Dermis microvascular lymphatic vessel endothelial cell (primary cell): ENCODE measurements at places on chromosomes 7 and 10. TPM values are rescaled to one million over a fixed set of nuclear protein-coding genes. Genes with fewer than 3 reads are reported as not detected.

The WDR86 gene
- total RNA-seq = not detected in 2 replicates

The NPTX2 gene
- total RNA-seq = 2.1 and 6.7 TPM in 2 replicates

The ZNF239 gene
- total RNA-seq = 0.13 and 0.25 TPM in 2 replicates

The TAS2R39 gene
- not detected in 2 replicates for total RNA-seq

The SFXN4 gene
- total RNA-seq = 9.4 and 11.8 TPM in 2 replicates

The GLI3 gene
- 0.25 and 0.26 TPM in 2 replicates for total RNA-seq

The TEX36 gene
- total RNA-seq = not detected in 2 replicates

The HOXA9 gene
- total RNA-seq = 3.2 and 4.7 TPM in 2 replicates

The EIF3B gene
- 153 and 172 TPM in 2 replicates for total RNA-seq

The ZNF92 gene
- 5.3 and 6.6 TPM in 2 replicates for total RNA-seq

The IQCE gene
- total RNA-seq = 5.9 and 8.2 TPM in 2 replicates

The FZD1 gene
- 2.8 TPM in 2 replicates for total RNA-seq

The GNG11 gene
- 326 and 460 TPM in 2 replicates for total RNA-seq

The EPHA1 gene
- under 0.01 TPM in 1 of 2 replicates, not detected in the other for total RNA-seq

The CHAT gene
- total RNA-seq = not detected in 2 replicates

The RELN gene
- total RNA-seq = 413 and 1,261 TPM in 2 replicates

The CHST3 gene
- total RNA-seq = 4.6 and 6.2 TPM in 2 replicates

The NPFFR1 gene
- total RNA-seq = not detected in 2 replicates

The TAC1 gene
- total RNA-seq = not detected in 2 replicates

The PGAM2 gene
- not detected in 2 replicates for total RNA-seq

The NME8 gene
- not detected in 2 replicates for total RNA-seq

The TCAF2 gene
- total RNA-seq = 3.9 and 7.3 TPM in 2 replicates

The SMKR1 gene
- 0.13 and 0.51 TPM in 2 replicates for total RNA-seq

The TACR2 gene
- under 0.01 and 0.63 TPM in 2 replicates for total RNA-seq

The OPALIN gene
- not detected in 2 replicates for total RNA-seq

The SNCG gene
- total RNA-seq = 108 and 137 TPM in 2 replicates

The CALD1 gene
- total RNA-seq = 229 and 313 TPM in 2 replicates

The TMEM106B gene
- total RNA-seq = 21.1 and 29.6 TPM in 2 replicates

The IL6 gene
- total RNA-seq = 0.25 and 0.39 TPM in 2 replicates

The LBX1 gene
- not detected in 2 replicates for total RNA-seq

The CPA2 gene
- total RNA-seq = not detected in 2 replicates

The CYP2C19 gene
- total RNA-seq = not detected in 2 replicates

The CYP3A7 gene
- not detected in 2 replicates for total RNA-seq

The HECW1 gene
- total RNA-seq = not detected in 2 replicates

The VWA2 gene
- total RNA-seq = not detected in 2 replicates

The MEIG1 gene
- total RNA-seq = not detected in 2 replicates

The RBM48 gene
- total RNA-seq = 7.3 and 9.2 TPM in 2 replicates

The VWC2 gene
- not detected in 2 replicates for total RNA-seq

The C10orf67 gene
- total RNA-seq = not detected in 2 replicates

The VWDE gene
- total RNA-seq = under 0.01 TPM in 2 replicates

The TMEM184A gene
- under 0.01 and 0.13 TPM in 2 replicates for total RNA-seq

The STEAP4 gene
- not detected in 2 replicates for total RNA-seq

The C10orf62 gene
- total RNA-seq = not detected in 2 replicates

The PTPN12 gene
- total RNA-seq = 37.1 and 69.5 TPM in 2 replicates

The EGFR gene
- 0.26 and 0.38 TPM in 2 replicates for total RNA-seq

The UPK3BL2 gene
- total RNA-seq = 0.90 and 2.3 TPM in 2 replicates

The PLEKHA1 gene
- total RNA-seq = 21.7 and 25.9 TPM in 2 replicates

The C7orf57 gene
- total RNA-seq = under 0.01 TPM in 1 of 2 replicates, not detected in the other

The VCL gene
- total RNA-seq = 58.5 and 71.2 TPM in 2 replicates

The TBX20 gene
- total RNA-seq = 0.13 TPM in 1 of 2 replicates, not detected in the other

The ACHE gene
- total RNA-seq = 1.2 and 4.3 TPM in 2 replicates

The FFAR4 gene
- total RNA-seq = not detected in 2 replicates

The CYP26C1 gene
- 0.77 and 1.5 TPM in 2 replicates for total RNA-seq

The EVX1 gene
- total RNA-seq = not detected in 2 replicates

The RPEL1 gene
- total RNA-seq = 0.13 TPM in 2 replicates
